ENCODE measurements at places on chromosomes 3 and 15.

DNA sequence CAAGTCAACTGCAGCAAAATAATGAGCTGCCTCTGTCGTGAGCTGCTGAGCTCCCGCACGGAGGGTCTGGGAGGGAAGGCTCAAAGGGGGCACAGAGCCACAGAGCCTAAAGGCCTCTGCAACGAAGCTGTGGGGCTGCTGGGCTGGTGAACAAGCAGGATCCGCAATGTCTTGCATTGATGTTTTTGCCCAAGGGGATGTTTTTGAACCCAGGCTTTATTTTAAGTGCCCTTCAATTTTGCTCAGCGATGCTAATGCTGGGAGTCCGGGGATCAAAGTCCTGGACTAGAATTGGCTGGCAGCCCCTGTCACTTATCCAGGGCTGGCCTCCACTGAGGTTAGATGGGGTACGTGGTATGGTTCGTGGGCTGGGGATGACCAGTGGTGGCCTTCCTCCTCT is 240.0 kb downstream of the VPS13C start:
- no peak for DNase-seq

DNA sequence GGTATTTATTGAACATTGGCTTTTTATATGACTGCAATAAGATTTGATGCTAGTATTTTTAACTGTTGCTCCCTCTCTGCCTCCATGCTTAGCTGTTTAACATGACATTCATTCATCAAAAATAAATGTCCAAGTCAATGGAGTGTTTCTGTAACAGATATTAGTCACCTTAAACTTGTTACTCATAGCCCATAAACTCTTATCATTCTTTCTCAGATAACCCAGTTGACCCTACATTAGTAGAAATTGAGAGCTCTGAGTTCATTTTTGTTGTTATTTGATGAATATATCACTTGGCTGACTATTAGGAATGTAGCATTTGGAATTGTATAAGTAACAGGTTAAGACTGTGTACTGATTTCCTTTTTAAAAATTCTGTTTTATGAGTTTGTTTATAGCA is 201.1 kb downstream of the UBE2E2 start:
- DNase-seq = no peak

DNA sequence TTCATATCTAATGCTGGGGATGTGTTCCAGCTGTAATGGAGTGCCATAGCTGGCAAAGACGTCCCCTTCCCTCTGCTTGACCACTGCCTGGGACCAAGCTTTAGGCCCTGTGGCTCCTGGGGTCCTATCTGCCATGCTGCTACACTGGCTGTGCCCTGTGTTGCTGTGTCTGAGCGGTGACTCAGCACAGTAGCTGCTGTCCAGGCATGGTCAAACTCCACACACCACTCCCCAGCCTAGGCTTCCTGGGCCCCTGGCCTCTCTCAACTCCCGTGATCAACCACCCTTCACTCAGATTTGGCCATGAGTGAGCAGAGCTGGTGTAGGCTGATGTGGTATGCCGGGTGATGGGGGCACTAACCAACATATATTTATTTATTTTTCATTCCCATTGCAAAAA is 27.0 kb downstream of the EPHB1 start:
- DNase-seq = no peak

- DNase-seq = no peak
Observed at GRCh38 chr3:18112674-18113375, 312.3 kb downstream of the SATB1 start.

- no peak for DNase-seq
Observed at GRCh38 chr3:61903074-61903473, 341.7 kb downstream of the PTPRG start.

DNA sequence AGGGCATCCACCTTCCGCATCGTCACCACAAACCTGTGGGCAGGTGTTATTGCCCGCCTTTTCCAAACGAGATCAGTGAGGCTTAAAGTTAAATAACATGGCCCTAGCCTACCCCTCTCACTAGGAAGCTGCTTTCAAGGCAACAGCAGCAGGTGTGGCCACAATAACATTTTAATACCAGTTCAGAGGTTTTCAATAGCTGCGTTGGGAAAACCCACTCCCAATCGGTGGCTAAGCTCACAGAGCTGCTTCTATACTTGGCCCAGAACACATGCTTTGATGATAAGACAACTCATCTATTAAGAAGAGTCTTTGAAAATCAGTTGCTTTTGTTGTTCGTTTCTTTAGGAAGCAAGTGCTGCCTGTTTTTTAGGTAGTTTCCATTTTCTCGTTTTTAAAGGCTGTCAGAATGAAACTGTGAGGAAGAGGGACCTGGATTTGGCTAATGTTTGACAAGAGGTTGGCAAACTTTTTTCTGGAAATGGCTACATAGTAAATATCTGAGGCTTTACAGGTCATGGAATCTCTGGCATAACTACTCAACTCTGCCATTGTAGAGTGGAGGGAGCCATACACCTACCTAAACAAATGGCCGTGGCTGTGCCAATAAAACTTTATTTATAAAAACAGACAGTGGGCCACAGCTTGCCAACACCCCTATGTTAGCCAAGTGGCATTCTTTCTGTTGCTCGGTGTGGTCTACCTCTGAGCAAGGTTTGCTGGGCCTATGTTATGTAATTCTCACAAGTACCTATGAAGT is 179.6 kb downstream of the FEZF2 start:
- no peak for DNase-seq

DNA sequence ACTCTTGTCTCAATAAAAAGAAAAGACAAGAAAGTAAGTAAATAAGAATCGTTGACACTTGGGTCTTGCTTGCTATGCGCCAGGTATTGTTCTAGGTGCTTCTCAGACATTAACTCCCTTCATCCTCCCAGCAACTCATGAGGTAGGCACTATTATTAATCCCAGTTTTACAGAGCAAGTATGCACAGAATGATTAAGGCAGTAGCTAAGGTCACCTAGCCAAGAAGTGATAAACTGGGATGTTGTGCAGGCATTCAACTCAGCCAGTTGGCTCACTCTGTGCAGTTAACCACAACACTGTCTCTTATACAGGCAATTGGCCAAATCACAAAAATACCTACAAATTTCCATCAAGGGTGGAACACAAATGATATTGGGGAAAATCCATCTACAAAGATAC is 1.7 kb upstream of the C3orf33 start:
- DNase-seq = no peak

DNA sequence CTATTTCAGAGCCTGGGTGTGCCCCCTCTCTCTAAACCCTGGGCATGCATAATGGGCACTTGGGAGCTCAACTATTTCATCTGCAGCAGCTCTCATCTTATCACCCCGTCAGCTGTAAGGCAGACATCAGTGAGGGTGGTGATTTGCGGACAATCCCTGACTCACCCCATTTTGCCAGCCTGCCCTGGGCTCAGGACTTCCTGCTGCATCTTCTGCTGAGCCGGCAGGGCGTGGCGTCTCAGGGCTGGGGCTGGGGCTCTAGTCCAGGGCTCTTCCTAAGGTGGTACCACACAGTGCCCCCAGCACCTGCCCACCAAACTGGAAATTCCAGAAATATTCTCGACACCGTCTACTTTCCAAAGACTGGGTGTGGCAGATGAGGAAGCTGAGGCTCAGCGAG is 925 bp upstream of the PSTPIP1 start:
- DNase-seq = no peak

DNA sequence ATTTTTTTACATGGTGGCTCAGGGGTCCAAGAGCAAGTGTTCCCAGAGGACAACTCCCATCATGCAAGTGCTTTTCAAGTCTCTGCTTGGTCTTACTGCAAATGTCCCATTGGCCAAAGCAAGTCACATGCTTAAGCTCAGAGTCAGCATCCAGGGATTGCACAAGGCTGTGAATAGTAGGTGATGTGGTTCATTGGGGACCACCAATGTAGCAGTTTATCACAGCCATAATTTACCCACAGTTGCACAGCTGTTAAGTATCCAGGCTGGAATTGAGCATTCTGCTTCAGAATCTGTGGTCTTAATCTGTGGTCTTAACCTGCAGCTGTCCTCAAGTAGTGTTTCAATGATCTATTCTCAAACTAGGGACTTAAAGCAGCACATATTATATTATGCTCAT is 71.4 kb upstream of the PLCL2 start:
- no peak for DNase-seq

- no peak for DNase-seq
Observed at GRCh38 chr3:9087831-9088413, 124.7 kb upstream of the RAD18 start.

- DNase-seq = no peak
Observed at GRCh38 chr3:96012939-96013338, 801.5 kb upstream of the EPHA6 start.

DNA sequence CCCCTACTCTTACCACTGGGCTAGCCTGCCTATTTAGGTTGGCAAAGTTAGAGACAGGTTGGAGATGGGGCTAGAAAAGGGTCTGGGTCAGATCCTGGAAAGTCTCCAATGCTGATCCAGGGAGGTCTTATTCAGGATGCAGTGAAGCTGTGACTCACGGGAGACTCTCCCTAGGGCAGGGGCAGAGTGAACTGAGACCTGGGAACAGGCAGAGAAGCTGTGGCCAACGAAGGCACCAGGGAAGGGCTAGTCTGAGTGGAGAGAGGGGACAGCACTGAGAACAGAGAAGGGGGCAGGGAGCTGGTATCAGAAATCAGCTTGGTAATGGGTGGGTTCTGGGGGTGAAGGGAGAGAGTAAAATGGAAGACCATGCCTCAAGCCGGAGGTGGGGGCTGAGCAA is 2.2 kb downstream of the LTF start:
- no peak for DNase-seq

DNA sequence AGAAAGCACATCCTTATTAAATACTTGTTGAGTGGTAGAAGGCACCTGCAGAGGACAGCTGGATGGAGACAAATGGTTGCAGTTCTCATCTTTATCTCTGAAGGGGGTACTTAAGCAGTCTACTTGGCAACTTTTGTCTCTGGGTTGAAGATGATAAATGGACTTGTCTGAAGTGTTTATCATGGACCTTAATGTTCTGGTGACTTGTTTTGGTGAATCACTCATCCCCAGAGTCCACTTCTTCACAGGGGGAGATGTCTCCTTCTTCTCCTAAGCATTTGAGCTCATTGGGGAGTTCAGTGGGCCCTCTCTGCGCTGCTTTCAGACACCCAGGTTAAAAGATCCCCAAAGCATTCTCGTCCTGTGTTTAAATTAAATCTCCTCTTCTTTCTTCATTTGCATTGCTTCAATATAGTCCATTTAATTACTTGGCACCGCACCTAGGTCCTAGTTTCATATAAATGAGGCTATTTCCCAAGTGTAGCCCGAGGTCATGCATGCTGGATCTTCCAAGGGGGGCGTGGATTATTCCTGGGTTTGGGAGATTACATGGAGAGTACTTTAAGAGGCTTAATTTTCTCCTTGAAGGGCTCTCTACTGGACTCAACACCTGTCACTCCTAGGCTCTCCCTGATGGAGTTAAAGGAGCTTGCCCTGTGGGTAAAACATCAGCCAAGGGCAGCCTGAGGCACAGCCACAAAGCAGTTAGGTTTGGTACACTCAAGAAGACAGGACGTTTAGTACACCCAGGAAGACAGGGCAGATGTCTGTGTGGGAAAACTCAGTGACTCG is 239.3 kb upstream of the C2CD4B start:
- DNase-seq = no peak

GRCh38 chr3:87856126-87856525 is 202.7 kb downstream of the CGGBP1 start:
- no peak for DNase-seq

DNA sequence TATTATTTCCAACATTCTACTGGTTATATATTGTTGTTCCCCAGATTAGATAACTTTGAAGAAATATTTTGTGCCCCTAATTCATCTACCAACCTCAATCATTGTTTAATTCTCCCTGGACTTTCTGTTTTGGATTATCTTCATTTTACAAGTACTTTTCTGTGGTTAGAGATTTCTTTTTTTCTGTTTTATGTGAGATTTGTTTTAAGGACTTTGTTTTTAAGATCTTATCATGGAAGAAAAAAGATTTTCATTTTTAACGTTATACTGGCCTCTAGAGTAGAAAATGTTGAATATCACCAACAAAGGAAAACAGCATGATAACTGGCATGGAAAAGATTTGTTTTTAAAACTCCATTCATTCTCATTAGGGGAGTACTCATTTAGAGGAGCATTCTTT is 210.9 kb upstream of the KCNMB2 start:
- no peak for DNase-seq

- DNase-seq = no peak
Observed at GRCh38 chr3:55313666-55314065, 173.4 kb downstream of the WNT5A start.

- DNase-seq = no peak
Observed at GRCh38 chr15:85620690-85621049, 174.1 kb downstream of the KLHL25 start.

- DNase-seq = no peak
Observed at GRCh38 chr15:40290918-40291574, 8.2 kb upstream of the ANKRD63 start.

DNA sequence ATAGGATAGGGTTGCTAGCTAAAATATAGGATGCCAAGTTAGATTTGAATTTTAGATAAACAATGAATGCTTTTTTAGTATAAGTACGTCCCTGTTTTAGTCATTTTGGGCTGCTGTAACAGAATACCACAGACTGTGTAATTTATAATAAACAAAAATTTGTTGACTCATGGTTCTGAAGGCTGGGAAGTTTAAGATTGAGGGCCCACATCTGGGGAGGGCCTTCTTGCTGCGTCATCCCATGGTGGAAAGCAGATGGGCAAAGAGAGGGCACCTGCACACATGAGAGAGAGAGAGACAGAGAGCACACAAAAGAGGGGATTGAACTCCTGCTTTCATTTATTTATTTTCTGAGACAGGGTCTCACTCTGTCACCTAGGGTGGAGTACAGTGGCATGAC is 246.5 kb downstream of the EPHB1 start:
- no peak for DNase-seq

GRCh38 chr15:86403914-86404583 is 324.4 kb downstream of the AGBL1 start:
- DNase-seq = no peak

DNA sequence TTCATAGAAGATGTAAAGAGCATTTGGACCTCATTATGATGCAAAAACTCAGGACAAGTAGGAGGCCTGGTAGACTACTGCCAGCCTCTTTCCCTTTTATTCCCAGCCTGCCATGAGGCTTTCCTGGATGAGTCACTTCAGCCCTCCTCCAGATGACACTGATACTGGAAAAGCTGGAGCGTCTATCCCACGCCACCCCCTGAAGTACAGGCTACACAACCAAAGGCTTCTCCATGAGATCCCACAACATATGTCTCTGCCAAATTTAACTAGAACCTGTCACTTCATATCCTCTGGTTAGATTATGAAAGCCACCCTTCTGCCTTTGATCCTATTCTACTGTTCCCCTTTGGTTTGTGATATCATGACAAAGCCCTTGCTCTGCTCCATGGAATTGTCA is 56.1 kb upstream of the CPNE4 start:
- no peak for DNase-seq
